Vagina (tissue), 2 donors: ENCODE measurements at places on chromosomes 5 and 9. TPM values are rescaled to one million over a fixed set of nuclear protein-coding genes. Genes with fewer than 3 reads are reported as not detected.

DNA sequence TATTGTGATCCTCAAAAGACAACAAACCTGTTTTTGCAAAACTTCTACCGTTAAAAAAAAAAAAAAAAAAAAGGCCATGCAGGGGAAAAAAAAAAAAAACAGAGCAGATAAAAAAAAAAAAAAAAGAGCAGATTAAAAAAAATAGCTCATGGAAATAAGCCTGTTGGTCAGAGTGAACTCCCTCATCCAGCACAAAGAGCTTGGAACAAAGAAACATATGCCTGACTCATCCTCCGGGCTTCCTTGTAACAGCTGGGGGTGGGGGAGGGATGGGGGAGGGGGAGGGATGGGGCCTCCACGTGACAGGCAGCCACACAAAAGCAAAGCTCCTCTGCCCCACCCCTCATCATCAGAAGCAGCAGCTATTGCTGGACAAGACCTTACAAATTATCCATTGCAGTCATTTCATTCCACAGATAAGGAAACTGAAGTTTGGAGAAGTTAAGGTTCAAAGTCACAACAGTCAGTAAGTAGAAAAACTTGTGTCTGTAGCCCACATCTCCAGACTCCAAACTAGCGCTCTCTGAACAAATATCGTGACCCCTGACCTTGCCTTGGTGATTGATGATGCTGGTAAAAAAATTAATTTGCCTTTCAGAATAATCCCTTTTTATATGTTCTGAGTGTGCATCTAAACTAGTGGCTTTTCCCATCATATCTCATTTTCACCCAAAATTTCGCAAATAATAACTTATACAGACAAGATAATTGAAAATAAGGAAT lies 38.9 kb downstream of the SLC35D2 start:
- no peak for DNase-seq
- H3K27me3 ChIP-seq, result no peaks in the 10 kb centered on the region
- H3K4me1 ChIP-seq, result peaks cover 23% of the 10 kb centered on the region

Gene EPB41L4B
- total RNA-seq, result 4.7 TPM

Gene ZNF474
- total RNA-seq, result 0.49 TPM

Gene SMIM33
- total RNA-seq, result not detected

Gene PCDH1
- total RNA-seq, result 38.8 TPM

DNA sequence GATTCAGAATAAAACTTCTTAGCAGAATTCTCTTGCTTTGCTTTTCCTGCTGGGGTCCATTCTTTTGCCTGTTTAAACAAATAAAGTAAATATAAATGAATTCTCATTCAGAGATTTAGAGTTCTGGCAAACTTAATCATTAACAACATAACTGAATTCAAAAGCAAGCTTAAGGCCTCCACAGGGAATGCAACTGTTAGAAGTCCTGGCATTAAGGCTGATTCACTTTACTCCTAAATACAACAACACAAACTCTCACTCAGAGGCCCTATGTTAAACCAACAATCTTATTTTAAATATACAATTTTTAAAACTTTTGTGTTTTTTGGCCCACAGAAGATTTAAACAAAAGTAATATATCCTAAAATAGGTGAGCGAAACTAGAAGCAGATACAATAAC lies 178.3 kb downstream of the AP3B1 start:
- H3K4me3 ChIP-seq, result no peak overlapping the region
- no peaks in the 10 kb centered on the region for H3K36me3 ChIP-seq
- DNase-seq, result no peak
- H3K27me3 ChIP-seq, result no peaks in the 10 kb centered on the region
- H3K27ac ChIP-seq, result no peak overlapping the region
- no peaks in the 10 kb centered on the region for H3K4me1 ChIP-seq
